ENCODE measurements at places on chromosomes 1 and 21.

GRCh38 chr1:42957880-42958487 is 684 bp downstream of the SLC2A1 start:
- DNase-seq: peak; percentile 61

DNA sequence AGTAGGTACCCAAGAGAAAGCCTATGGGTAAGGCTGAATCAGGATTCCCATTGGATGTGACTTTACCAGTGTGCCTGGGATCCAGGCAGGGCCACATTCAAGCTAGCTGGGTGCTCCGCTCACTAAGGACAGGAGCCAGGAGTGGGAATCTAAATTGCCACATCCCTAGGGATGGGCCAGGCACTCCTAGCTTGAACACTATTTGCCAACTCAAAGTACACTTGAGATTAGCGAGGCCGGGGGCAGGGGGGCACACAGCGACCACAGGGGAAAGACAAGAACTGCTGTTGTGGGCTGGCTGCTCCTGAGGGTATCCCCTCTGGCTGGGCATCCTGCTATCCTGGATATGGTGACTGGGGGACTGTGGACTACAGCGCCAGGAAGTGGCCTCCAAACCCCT is 4.3 kb downstream of the SLC45A3 start:
- no peak for DNase-seq

DNA sequence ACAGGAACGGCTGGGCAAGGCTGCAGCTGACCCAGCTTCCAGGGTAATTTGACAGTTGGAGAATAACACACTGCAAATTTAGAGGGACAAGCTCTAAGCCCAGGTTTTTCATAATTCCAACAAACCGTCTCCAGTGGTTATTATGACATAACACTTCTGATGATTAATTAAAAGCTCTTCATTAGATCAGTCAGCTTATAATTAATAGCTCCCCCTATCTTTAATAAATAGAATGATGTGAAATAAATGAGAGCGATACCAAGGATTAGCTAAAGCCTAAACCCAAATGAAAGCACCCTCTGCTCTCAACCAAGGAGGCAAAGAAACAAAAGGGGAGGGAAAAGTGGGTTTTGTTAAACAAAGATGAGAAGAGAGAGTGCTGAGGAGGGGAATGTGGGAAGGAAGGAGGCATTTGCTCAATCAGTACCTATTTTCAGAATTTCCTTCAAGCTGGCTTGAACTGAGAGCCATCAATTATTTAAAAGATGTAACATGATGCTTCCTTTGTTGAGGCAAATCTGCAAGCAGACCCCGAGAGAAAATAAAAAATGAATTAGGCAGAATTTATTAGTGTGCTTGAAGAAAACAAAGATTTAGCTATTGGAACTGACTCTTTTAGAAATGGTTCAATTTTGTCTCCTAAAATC is 221.8 kb upstream of the ESRRG start:
- no peak for DNase-seq

- DNase-seq: peak; percentile 71
Measured at GRCh38 chr1:202162047-202162417, 1.6 kb upstream of the PTPN7 start.

GRCh38 chr1:162954824-162955223 is 93.8 kb upstream of the CCDC190 start:
- no peak for DNase-seq

- DNase-seq: no peak
Measured at GRCh38 chr1:20141001-20141400, 1.9 kb downstream of the PLA2G2F start.

DNA sequence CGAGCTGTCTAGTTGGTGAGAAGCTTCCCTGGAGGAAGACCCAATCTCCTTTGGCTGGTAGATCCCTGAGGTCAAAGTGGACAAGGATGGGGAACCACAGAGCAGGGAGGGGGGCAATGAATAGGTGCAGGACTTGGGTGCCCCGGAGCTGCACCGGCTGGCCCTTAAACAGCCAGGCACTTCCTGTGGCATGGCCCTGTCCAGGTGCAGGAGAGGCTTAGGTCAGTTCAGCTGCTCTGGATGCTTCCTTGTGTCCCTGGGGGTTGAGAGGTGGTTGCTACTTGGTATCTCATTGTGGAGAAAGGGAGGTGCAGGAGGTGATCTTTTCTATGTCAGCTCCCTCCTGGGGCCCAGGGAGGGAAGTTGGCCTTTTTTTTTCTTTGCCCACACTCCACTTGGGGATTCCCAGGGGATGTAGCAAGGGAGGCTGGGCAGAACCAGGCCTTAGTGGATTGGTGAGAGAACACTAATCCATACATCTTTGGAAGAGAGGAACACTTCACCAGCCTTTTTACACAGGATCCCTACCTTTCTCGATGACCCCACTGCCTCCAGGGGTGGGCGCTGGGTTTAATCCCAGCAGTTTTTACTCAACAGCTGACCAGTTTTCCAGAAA is 1.2 kb upstream of the ST3GAL3 start:
- DNase-seq: peak; percentile 6

DNA sequence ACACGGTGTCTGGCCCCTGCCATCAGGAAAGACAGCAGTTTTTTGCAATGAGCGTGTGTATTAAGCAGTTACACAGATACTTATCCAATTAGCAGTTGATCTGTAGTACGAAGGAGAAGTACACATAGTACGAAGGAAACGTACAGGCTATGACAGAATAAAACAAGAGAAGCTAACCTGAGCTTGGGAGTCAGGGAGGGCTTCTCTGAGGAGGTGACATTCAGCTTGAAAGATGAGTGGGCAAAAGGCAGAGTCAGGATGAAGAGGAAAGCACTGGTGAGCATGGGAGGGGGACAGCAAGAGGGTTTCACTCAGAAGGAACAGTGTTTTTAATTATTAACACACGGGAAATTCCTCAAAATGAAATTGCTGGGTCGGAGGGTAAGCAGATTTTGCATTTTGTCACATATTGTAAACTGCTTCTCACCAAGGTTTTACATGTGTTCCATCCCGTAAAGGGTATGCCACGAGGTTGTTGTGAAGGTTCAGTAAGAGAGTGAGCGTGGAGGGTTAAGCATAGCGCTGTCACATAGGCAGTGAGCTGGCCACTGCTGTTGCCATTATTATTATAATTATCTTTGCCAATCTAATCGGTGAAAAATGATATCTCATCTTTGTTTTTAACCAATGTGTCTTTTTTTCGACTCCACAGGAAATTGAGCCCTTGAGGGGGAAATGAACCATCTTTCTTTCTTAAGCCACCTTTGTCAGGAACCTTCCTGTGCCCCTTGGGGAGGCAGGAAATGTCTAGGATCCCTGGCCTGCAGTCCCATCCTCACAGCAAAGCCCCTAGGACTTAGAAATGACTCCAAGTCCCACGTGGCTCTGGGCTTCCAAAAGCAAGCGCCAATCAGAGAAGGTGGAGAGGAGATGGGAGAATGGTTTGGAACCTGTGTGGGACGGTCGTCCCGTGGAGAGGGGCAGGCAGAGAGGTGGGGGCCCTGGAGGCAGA is 47.3 kb upstream of the POU3F1 start:
- no peak for DNase-seq

DNA sequence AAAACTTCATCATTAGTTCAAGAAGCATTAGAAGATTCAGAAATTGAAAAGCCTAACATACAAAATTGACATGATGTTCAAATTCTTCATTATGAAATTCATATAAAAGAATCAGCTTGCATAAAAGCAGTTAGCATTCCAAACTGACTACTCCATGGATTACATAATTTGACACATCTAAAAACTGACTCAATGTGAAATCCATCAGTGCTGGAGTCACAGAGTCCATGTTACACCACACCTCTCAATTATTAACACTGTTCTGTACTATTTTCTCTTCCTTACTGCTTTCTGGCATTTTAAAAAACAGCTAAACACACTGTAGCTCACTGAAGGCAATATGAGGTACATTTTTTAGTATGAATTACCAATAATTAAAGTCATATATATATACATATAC is 28.0 kb downstream of the ARHGAP29 start:
- no peak for DNase-seq

- no peak for DNase-seq
Measured at GRCh38 chr21:39088831-39089380, 94.3 kb downstream of the PSMG1 start.

DNA sequence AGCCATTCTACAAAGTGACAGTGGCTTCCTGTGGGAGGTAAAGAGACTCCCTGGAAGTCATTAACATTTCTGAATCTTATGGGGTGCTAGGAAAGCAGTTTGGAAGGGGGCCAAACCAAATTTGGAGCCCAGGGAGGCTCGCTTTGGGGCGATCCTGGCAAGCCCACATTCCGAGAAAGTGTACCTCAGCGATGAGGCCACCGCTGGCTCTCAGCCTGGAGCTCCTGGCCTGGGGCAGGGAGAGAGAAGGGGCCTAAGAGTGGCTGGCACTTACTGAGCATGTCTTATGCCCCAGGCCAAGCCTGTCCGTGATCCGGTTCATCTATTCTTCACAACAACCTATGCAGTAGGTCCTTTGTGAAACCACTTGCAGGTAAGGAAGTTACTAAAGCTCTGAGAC is 98.8 kb downstream of the CCDC185 start:
- no peak for DNase-seq

DNA sequence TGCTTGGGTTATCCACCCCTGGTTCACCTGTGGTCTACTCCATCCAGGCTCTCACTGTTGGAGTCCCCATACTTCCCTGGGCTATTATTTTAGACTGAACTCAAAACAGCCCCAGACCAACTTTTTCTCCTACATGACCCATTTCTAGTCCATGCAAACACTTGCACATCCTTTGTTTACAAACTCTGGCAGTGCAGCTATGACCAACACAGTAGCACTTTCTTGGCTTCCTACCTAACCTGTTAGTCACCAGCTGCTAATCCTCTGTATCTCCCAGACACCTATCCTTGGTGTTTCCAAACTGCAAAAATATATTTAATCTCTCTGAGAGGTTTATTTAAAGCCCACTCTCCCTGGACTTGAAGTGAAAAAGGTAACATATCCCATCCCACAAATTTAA is 90.8 kb downstream of the DDAH1 start:
- DNase-seq: no peak

- DNase-seq: no peak
Measured at GRCh38 chr1:41514381-41514780, 29.9 kb upstream of the EDN2 start.

- no peak for DNase-seq
Measured at GRCh38 chr1:234500269-234500668, 21.3 kb upstream of the TARBP1 start.

DNA sequence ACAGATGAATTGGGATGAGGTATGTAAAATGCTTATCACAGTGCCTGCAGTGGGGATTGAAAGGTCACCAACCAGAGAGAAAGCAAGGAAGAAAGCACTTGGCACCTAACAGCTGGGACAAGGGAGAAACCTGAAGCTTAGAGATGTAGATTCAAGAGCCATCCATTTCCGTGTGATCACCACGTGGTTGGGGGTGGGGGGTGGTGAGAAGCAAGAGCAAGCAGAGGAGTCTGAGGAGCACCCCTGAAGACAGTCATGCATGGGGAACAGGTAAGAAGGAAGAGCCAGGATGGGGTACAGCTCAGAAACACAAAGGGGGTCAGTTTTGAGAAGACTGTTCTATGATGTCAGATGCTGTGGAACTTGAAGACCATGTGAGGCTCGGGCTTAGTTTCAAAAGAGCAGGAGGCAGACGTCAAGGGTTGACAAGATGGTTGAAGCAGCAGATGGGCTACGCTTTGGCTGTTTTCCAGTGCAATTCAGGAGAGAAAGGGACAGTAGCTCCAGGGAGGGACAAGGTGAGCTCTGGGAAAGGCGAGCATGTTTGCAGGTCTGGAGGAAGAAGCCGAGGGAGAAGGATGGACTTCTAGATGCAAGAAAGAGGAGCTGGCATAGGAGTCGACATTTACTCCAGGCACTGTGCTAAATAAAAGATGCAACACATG is 17.4 kb downstream of the KANK4 start:
- no peak for DNase-seq

DNA sequence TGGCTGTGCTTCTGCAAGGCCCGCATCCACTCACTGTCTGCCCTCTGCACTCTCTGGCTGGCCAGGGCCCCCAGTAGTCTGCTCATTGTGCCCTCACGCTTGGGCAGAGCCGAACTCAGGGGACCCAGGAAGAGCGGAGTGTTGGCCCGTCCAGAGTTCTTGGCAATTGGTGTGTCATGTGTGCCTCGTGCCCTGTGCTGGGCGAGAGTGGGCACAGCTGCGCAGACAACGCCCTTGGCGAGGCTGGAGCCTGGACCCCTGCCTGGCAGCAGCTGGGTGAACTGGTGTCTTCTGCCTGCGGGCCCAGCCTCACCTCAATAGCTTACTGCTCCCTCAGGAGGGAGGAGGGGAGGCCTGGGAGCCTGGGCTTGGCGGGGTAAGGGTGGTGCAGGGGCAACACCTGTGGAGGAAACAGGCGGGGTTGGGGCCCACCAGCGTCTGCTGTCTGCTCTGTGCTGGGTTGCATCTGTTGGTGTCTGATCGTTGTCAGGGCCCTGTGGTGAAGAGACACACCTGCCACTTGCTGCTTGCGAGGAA is 2.1 kb downstream of the GUK1 start:
- DNase-seq: no peak

GRCh38 chr1:242089911-242090310 is 91.0 kb upstream of the MAP1LC3C start:
- no peak for DNase-seq

- no peak for DNase-seq
Measured at GRCh38 chr1:233057836-233058235, 107.4 kb downstream of the NTPCR start.

DNA sequence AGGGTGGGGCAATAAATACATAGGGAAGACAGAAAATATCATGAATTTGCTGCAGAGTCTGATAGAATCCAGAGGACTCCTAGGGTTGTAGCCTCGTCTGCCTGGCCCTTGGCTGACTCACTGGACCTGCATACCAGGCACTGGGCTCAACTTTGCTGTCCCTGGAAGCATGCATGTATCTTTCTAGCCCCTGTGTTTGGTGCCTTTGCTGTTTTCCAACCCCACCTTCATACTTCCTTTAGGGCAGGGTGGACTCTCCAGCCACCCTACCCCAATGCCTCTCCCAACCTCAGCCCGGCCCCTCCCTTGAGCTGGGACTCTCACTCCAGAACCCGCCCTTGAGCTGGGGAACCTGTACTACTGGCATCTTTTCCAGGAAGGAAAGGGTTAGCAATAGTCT is 1.2 kb downstream of the RAB25 start:
- no peak for DNase-seq

- DNase-seq: peak; percentile 45
Measured at GRCh38 chr1:84504580-84505492, 1.4 kb upstream of the SPATA1 start.

GRCh38 chr1:89203166-89203565 is 4.4 kb upstream of the GBP4 start:
- DNase-seq: no peak

- no peak for DNase-seq
Measured at GRCh38 chr1:1539310-1540089, 924 bp downstream of the TMEM240 start.

GRCh38 chr1:61132176-61132638 is 49.8 kb downstream of the NFIA start:
- no peak for DNase-seq

GRCh38 chr1:119372503-119373086 is 4.0 kb downstream of the HAO2 start:
- DNase-seq: peak; percentile 17

DNA sequence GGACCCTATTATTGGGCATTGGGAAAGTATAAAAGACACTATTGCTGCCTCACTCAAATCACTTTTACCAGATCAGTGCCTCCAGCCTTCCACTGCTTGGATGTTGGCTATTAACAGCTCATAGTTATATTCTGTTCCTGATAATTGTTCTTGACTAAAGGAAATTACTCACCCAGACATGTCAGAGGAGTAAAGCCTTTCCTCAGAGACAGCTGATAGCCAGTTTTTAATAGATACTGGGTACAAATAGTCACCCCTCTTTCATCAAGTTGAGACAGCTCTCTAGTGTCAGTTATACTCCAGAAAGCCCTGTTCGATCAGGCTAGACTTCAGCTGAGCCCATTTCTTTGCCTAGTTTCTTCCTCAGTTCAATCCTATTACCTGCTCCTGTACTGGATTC is 876.1 kb upstream of the B3GALT2 start:
- no peak for DNase-seq
